ENCODE measurements at places on chromosomes 13 and 19.

- DNase-seq: no peak
These were observed at the start of gene NLRP4 for GRCh38 chr19:55836340-55836739. Gene NLRP4 (plus strand): TSS chr19:55836540. CDS start chr19:55852081, 15,541 bp downstream.

- DNase-seq: no peak
These were observed 24.4 kb upstream of the GPR12 start for GRCh38 chr13:26784704-26785639.

- DNase-seq: no peak
These were observed 17.1 kb upstream of the PAN3 start for GRCh38 chr13:28121224-28121623.

GRCh38 chr13:41064493-41064892 is 3.2 kb downstream of the WBP4 start:
- no peak for DNase-seq

DNA sequence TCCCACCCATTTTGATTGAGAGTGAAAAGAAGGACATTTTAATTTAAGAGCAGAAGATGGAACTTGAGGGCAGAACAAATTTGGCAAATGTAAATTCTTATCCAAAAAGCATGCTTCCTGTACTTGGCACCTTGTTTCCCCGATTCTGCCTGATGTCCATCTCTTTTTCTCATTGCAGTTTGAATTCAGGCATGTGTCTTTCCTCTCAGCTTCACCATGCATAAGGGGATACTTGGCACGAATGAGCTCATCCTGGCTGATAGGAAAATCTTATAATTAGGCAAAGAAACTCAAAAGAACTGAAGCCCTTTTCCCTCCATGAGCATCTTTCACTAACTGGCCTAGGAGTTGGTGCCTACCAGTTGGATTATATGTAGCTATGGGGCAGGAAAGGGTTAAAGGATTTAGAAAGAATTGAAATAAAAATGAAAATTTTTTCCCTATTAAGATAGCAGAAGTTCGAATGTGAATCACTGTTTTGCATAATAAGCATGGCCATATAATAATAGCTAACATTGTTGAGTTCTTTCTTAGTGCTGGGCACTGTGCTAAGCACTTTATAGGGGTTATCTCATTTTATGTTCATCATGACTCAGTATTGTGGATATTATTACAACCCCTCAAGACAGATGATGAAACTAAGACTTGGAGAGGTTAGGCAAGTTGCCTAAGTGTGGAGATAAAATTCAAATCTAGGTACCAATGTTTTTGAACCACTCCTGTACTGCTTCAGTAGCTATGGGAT is 386.6 kb downstream of the KCNRG start:
- no peak for DNase-seq

DNA sequence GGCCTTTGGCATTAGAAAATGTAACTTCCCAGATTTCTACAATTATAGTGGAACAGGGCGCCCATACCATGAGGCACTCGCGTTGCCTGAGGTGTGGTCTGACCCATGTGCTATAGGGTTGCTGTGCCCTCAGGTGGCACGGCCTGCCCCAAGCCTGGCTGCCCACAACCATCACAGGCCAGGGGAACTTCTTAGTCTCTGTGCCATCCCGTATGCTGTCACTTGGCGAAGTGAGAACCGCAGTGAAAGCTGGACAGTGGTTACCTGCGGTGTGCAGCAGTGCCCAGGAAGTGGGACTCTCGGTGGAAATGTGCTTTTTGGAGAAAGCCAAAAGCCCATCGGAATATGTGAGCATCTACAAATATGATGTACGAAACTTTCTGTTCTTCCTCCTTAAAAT is 88.2 kb upstream of the GPR183 start:
- DNase-seq: no peak

DNA sequence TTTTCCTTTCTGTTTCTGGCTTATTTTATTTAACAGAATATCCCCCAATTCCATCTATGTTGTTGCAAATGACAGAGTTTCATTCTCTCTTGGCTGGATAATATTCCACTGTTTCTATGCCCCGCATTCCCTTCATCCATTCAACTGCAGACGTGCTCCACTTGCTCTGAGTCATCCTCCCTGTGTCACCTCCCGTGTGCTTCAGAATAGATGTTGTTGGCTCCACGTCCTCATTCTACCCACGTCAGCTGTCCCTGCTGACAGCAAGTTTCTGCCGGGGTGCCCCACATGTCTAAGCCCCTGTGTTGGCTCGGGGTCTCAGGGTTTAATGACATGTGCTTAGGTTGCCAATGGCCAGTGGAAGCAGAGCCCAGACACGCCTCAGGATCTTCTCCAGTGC is 1041.0 kb downstream of the UQCRFS1 start:
- no peak for DNase-seq

DNA sequence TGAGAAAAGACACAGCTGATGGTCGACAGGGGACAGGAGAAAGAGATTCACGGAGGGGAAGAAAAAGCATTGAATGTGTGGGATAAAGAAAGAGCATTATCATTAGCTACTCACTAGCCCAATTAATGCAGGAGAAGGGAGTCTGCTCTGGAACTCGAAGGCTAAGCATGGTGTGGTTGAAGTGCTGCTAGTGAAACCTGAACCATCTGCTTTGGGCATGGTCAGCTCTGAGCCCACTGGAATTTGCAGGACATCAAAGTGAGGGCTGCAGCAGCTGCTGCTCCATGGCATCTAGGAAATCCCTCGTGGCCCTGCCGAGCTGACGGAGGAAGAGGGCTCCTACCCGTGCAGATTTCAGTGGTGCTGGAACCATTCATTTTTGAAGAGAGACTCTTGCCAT is 320.3 kb downstream of the ATP8A2 start:
- DNase-seq: peak; percentile 46

DNA sequence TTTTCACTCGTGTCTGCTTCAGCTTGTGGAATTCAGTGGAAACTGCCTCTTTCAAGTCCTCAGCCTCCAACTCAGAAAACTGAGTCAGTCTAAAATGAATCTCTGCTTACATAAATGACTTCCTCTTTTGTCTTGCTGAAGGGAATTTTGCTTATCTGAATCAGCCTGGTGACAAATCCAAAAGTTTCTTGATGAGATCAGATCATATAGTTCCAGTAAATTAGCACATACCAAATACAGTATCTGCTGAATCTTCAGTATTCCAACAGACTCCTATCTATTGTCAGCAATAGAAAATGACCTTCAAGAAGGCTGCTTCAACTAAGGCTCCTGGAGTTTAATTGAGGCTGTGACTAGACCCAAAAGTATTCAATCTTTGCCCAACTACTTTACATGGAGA is 290.0 kb downstream of the MZT1 start:
- DNase-seq: no peak

DNA sequence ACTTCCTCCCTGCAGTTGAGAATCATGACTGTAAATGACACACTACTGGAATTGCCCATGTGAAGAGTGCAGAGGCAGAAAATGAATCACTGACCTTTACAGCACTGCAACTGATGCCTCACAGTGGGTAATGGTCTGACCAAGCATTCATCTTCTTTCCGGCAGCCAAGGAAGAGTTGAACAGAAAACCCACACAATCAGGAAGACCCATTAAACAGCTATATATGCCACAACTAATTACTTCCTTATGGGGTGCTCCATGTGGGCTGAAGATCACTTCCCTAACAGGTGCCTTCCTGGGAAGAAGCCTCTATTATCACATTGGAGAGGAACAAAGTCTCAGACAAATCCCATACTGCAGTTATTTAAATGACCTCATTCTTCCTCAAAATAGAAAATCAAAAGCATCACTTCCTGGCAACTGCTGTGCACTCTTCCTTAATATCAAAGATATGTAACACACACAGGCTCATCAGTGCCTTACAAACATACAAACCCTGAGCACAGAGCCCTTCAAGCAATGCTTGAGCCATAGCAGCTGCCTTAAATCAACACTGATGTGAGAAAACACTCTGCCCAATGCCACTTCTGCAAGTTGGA is 45.8 kb downstream of the RUBCNL start:
- no peak for DNase-seq

DNA sequence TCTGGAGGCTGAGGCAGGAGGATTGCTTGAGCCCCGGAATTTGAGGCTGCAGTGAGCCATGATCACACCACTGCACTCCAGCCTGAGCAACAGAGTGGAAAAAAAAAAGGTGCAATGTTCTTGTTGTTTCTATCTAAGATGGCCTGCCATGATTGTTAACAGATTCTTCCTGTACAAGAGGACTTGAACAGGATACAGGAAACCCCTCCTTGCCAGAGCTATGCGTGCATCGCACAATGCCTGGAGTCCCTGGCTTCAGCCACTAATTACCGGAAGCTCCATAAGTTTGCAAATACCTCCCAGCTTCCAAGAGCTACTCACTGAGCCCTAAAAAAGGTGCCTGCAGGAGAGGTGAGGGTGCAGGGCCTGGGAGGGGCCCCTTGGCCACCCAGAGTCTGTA is 13.1 kb upstream of the HIF3A start:
- no peak for DNase-seq

GRCh38 chr13:27744801-27745200 is 47.5 kb upstream of the GSX1 start:
- DNase-seq: no peak

DNA sequence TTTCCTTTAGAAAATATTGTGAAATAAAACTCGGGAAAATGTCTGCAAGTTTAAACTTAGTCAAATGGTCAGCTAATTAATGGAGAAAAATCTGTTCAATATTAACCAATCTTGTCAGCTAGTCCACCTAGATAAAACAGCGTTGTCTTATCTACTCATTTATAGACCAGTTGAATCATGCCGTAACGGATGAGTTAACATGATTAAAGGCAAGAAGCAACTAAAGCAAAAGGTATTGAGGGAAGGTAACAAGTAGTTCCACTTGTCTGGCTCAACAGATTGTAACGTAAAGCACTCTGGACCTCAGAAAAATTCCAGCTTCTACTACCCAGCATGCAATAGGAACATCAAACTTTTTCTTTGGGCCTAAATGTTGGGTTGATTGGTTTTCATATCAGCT is 958.2 kb downstream of the DIAPH3 start:
- DNase-seq: no peak

GRCh38 chr13:39148513-39148961 is 110.3 kb downstream of the NHLRC3 start:
- DNase-seq: no peak

DNA sequence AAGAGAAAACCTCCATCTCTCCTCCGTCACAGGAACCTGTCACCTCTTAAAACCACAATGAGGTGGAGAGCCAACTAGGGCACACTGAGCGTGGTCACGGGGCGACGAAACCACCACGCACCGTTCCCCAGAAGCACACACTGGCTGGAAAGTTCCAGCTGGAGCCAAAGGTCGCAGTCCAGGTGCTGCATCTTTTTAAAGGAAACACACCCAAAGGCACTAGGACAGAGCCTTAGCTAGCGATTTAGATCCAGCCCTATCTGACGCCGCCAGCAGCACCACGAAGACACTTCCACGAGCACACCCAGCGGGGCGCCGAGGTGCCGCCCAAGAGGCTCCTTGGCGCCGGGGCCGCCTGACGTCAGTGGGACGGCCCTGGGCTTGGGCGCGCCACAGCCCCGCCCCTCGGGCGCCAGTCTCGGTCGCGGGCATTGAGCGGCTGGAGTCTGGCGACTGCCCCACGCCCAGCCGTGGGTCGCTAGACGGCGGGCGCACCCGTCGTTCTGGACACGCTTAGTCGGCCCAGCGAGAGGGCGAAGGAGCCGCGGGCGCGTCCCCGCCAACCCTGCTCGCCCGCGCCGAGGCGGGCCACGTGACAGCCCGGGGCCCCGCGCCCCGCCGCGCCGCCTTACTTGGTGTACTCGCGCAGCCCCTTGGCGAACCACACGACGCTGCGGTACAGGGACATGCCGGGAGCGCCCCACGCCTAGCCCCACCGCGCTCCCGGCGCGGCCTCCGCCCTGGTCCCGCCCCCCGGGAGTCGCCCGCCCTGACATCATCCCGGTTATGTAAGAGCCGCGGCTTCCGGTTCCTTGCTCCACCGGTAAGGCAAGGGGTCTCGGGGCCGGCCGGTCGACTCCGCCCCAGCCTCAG is at the start of gene DHRS12:
Gene DHRS12, minus strand, starts transcription at position 742 of the 873 bp plus-strand sequence. CDS start 4,504 bp downstream, outside the sequence.
- DNase-seq: peak; percentile 92

DNA sequence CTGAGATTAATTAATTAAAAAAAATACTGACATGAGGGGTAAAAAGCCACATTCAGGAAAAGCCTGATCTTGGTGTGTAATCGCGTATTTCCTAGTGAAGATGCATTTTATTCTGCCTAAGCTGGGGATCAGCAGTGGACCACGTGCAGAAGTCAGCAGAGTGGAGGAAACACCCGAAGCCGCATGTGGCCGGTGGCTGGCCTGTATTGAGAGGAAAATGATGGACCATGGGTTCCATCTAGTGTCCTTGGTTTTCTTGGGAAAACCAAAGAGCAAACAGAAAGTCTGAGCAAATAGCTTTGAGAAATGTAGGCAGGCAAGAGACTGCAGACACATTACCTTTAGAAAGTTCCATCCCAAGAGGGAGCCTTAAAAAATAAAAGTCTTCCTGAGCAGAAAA is 23.7 kb upstream of the SHISA2 start:
- peak; percentile 54 for DNase-seq
